ENCODE measurements at places on chromosomes 1 and 21.
A peak's percentile ranks its signal among the peaks of the same experiment; 100 is the strongest.

GRCh38 chr1:244162786-244163530, 111.9 kb downstream of the ZBTB18 start:
- DNase-seq = no peak

- DNase-seq = no peak
Observed at GRCh38 chr1:87052400-87052799, 138.0 kb downstream of the HS2ST1 start.

DNA sequence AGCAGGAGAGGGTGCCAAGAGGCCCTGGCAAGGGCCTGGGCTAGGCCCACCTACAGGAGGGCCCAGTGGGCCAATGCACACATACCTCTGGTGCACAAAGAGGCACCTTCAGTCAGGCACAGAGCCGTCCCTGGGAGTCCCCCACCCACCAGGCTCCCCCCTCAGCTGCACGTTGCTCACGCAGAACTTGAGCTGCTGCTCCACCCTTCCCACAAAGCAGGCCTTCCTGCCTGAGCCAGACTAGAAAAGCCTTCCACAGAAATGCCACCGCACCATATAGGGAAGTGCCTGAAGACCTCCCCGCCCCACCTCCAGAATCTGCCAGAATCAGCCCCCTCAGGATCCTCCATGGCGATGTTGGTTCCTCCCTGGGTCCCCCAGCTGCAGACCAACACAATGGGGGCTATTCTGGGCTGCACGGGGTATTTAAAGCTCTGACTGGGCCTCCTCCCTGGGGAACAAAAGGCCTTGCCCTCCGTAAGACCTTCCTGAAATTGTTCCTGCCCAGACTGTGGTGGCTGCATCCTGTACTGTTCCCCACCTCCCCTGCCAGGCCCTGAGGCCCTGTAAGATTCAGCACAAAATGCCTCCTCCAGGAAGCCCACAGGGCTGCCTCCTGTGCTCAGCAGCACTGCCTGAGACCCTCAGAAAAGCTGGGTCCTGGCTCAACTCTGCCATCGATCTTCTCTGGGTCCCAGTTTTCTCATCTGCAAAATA, 27.2 kb downstream of the HSPG2 start:
- no peak for DNase-seq

DNA sequence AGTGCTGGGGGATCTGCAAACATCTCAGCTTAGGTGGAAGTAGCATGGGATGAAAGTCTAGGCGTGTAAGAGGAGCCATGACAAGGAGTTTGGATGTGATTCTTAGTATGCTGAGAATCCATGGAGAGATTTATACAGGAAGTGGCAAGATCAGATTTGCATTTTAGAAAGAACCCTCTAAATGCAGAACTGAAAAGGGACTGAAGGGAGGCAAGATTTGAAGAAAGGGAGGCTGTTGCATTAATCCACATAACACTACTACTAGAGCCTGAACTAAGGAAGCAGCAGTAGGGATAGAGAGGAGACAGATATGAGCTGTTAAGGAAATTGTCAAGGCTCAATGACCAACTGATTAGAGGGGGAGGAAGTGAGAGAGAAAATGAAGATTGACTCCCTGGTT, 9.8 kb downstream of the C1orf74 start:
- no peak for DNase-seq

GRCh38 chr1:184051138-184051484, 419 bp upstream of the TSEN15 start:
- no peak for DNase-seq

DNA sequence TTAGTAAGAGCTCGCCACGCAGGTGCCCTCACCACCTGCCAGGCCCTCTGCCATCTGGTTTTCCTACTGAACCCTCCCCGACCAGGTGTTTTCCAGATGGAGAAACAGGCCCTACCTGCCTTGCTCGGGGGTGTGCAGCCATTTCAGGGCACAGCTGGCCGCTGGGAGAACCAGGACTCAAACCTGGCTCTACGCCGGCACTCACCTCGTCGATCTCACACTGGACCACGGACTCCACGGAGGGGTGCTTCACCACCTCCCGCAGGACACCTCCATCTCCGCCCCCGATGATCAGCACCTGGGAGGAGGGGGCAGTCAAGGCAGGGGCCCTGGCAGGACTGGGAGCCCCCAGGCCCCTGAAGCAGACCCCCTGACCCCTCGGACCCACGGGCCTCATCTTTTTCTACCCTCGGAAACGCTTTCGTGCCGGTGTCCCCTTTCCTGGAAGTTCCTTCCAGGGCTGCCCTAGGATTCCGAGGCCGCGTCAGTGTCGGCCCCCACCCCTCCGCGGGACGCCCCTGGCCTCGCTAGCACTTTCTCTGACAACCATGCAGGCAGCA, 1.1 kb downstream of the SRM start:
- DNase-seq = no peak

GRCh38 chr1:12011998-12012397, 7.3 kb upstream of the MIIP start:
- DNase-seq = no peak

GRCh38 chr1:203791498-203791897, 3.9 kb upstream of the ZBED6 start:
- no peak for DNase-seq

DNA sequence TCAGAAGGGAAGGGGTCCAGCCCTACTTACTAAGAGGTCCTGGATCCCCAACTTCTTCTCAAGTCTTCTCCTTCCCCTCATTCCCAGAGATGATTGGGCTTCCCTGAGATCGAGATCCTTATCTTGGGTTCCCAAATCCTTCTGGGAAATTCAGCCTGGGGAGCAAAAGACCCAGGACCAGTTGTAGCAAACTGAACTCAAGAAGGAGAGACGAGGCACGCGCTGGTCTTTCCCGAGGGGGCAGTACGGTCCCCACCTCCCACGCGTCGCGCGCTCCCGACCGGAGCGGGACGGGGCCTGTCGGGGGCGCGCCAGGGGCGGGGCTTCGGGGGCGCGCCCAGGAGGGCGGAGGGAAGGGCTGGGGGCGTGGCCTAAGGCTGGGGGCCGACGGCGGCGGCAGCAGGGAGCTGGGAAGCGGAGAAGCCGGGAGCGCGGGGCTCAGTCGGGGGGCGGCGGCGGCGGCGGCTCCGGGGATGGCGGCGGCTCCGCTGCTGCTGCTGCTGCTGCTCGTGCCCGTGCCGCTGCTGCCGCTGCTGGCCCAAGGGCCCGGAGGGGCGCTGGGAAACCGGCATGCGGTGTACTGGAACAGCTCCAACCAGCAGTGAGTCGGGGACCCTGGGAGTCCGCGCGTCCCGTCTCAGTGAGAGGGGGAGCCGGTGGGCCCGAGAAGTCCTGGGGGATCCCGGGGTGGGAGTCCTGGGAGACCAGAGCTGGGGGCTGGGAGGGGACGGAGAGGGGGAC, at the start of gene EFNA3:
Gene EFNA3, plus strand, starts transcription at position 369 of the 741 bp plus-strand sequence. Its CDS starts 105 bp downstream, at position 474.
- peak; percentile 71 for DNase-seq

GRCh38 chr1:203643213-203644045, 16.8 kb downstream of the ATP2B4 start:
- no peak for DNase-seq

- no peak for DNase-seq
Observed at GRCh38 chr1:33151116-33151515, 30.7 kb downstream of the TRIM62 start.

GRCh38 chr1:21269461-21270085, 20.7 kb downstream of the ECE1 start:
- no peak for DNase-seq

GRCh38 chr1:218479436-218480115, 134.4 kb downstream of the TGFB2 start:
- DNase-seq = no peak

GRCh38 chr1:174266476-174266875, 107.2 kb downstream of the RABGAP1L start:
- DNase-seq = no peak

GRCh38 chr21:19145682-19146293, 742.2 kb upstream of the TMPRSS15 start:
- no peak for DNase-seq

DNA sequence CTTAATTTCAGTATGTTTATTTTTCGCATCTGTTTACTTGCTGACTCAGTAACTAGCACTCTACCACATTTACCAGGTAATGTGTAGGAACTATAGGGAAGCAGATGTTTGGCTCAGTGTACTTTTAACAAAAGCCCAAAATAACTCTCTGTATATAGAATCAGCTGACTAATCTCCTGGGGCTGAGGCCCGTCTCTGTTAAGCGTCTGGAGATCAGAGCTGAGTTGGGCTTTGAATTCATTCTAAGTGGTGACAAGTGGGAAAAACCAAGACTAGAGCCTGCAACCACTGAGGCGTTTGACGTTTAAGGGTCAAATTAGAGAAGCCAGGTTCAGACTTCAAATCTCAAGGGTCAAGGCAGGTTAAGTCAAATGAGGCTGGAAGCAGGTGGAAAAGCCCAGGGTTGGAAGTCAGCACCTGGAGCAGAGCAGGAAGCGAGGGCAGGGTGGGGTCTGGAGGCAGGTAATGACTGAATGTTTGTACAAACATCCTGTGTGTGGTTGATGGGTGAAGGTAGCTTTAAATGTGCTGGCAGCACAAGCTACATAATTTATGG, 56.8 kb upstream of the LYST start:
- DNase-seq = no peak

DNA sequence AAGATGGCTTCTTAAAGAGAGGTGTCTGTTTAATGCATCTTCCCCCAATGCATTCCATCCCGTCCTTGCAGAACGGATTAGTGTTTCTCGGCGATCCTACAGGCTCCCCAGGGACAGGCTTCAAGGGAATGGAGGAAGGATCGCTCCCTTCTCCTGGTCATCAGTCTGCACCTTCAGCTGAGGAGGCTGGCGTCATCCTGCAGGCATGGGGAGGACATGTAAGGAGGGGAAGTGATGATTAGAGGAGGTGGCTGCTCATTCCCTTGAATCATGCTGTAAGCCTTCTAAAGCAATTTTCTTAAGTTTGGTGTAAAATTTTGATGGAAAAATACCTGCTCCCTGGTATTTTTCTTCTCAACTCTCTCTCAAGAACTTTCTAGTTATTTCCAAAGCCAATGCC, 603.6 kb downstream of the NPHP4 start:
- no peak for DNase-seq

DNA sequence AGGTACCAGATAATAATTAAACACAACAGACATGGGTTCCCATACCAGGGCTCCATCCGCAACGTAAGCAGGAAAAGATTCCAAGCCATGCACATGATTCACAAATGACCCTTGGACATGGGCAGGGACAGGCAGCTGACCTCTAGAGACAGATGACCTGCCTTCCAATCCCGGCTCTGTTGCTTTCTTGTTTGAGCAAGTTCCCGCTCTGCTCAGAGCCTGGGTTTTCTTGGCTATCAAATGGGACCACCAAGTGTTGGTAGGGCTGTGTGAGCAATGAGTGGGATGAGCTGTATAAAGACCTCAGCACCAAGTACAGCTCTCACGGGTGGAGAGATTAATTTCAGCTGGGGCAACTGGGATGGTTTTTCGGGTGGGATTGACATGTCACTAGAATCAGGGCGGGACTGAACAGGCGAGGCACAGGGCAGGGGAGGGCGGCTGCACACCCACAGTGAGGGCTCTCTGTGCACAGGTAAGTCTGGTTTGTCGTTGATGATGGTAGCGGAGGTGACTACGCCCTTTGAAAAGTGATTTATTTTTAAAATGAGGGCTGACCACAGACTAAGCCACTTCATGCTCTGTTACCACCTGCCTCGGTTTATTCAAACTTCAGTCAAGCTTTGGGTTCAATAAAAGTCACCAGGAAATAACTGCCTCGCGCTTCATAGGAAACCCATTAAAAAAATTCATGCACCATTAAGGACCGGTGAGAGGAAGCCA, 57.5 kb upstream of the IFFO2 start:
- no peak for DNase-seq

DNA sequence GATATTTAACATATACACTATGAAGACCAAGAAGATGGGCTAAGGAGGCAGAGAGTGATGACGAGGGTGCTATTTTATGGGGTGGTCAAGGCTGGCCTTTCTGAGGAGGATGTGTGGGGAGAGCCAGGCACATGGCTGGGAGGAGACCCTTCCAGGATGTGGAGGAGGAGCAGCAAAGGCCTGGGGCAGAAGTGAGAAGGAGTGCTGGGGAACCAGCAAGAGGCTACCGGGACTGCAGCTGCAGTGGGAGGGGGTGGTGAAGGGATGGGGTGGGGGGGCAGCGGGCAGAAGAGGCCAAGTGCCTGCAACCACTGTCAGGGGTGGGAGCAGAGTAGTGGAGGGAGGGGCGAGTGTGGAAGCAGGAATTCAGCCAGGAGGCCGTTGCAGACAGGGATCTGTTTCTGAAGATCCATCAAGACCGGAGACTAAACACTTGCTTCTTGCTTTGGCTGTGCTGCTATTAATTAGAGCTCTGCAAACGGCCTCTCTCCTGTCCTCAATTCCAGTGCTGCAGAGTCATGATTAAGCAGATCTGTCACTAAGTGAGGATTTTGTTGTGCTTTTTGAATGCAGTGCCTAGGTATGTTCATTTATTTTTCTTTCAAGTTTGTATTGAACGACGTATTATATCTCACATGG, 89.9 kb downstream of the IER5 start:
- no peak for DNase-seq

GRCh38 chr1:37270639-37271038, 203.7 kb upstream of the ZC3H12A start:
- no peak for DNase-seq

- no peak for DNase-seq
Observed at GRCh38 chr1:32910319-32910718, 9.1 kb upstream of the TMEM54 start.

DNA sequence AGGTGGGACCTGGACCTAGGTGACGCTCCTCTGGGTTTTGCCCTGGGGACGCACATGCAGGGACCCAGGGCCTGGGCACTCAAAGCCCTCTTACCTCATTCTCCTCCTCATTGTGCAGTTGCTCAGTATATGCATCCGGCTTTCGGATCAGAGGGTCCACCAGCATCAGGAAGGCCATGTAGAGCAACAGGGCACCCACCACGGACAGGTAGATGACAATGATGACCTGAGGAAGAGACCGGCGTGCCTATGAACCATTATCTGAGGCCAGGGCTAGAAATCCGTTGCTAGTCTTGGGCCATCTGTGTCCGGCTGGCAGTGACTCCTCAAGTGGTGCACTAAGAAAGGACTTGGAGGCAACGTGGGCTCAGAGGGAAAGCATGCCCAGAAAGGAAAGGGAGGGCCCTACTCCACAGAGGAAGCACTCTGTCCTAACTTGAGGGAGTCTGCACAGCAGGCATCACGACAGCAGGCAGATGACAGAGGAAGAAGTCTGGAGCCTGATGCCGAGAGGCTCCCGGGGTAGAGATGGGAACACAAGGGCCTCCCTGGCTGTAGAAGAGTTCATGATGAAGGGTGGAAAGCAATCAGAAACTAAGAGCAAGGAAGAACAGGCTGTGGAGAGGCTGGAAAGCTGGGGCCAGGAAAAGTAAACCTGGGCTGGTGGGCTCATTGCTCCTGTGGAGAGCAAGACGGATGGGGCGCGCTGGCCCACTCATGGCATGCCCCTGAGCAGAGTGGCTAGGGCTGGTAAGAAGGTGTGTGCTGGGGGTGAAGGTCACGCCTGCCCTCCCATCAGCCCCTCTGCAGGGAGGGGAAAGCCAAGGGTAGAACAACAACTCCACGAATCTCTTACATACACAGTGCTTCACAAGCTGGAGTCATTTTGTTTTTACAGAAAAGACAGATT, 10.3 kb downstream of the TMEM9 start:
- no peak for DNase-seq

GRCh38 chr1:64328193-64328592, 124.8 kb downstream of the UBE2U start:
- no peak for DNase-seq

- no peak for DNase-seq
Observed at GRCh38 chr1:20271498-20272400, 18.9 kb upstream of the VWA5B1 start.

- DNase-seq = no peak
Observed at GRCh38 chr1:33334081-33334552, 13.2 kb upstream of the A3GALT2 start.
